ENCODE measurements at places on chromosomes 3 and 15.

DNA sequence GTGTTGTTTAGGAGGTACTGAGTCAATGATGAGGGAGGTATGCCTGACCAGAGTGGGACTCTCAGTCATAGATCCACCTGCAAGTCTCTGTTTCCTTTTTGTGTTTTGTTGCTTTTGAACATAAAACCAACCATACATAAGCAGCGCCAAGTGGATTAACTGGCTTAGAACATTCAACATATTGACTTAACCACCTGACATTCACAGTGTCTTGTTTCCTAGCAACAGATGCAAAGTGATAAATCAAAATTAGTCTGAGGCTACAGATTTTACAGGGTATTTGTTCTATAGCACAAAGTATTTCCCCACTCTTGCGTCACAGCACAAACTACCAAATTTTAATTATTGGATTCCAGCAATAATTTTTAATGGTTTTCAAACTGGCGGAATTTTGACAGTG is 283.8 kb downstream of the BBX start:
- DNase-seq = no peak

- DNase-seq = no peak
These were observed 30.8 kb downstream of the LRRC28 start for GRCh38 chr15:99282121-99282520.

GRCh38 chr3:170421111-170421641 is 2.5 kb downstream of the CLDN11 start:
- no peak for DNase-seq

DNA sequence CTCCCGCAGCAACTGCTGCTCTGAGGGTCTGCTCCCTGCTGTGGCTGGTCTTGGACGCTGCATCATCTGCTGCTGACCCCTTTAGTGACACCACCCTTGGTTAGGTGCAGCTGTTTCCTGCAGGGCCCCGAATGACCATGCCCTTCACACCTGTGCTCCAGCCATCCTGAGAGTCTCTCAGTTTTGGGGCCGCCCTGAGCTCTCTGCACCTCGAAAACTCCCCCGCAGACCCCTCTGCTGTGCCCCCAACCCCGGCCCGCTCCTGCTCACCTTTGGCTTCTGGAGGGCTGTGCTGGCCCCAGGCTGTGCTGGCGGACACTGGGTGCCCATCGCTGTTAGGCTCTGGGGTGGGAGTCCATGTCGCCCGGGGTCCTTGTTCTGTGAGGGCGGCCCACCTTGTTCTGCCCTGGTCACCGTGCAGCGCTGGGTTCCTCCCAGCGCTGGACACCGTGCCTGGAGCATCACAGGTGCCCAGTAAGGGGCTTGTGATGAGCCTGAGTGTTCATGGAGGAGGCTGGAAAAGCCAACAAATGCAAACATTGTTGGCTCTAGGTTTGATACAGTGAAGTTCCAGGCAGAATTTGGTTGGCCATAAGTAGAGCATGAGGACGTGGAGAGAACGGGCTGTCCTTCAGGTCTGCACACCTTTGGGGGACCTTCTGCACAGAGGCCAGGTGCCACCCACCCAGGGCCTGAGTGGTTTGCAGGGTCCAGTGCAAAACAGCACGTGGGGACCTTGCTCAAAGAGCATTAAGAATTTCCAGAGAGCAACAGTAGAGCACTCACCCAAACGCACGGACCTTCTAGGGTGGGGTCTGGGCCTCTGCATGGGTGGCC is 12.3 kb downstream of the ABTB1 start:
- no peak for DNase-seq

DNA sequence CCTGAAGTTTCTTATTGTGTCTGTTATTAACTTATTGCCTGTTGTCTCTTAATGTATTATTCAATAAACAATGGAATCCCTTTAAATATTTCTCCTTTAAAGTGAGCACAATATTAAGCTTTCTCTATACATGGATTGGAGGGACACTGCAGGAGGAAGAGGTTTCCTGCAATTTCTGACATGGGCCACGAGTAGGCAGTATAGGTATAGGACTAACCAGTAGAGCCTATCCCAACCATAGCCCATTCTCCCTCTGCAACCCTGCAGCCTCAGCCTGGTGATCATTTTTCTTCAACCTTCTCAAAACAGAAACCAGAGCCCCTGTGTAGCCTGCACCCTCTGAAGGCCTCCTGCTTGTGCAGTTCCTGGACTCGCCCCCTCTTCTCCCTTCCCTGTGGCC is 124.8 kb downstream of the NEK10 start:
- DNase-seq = no peak

GRCh38 chr3:50567011-50567385 is 549 bp downstream of the C3orf18 start:
- DNase-seq = no peak

GRCh38 chr3:171932153-171932611 is 89.0 kb downstream of the TMEM212 start:
- DNase-seq = no peak

GRCh38 chr15:92840149-92840548 is 60.0 kb upstream of the CHD2 start:
- no peak for DNase-seq

DNA sequence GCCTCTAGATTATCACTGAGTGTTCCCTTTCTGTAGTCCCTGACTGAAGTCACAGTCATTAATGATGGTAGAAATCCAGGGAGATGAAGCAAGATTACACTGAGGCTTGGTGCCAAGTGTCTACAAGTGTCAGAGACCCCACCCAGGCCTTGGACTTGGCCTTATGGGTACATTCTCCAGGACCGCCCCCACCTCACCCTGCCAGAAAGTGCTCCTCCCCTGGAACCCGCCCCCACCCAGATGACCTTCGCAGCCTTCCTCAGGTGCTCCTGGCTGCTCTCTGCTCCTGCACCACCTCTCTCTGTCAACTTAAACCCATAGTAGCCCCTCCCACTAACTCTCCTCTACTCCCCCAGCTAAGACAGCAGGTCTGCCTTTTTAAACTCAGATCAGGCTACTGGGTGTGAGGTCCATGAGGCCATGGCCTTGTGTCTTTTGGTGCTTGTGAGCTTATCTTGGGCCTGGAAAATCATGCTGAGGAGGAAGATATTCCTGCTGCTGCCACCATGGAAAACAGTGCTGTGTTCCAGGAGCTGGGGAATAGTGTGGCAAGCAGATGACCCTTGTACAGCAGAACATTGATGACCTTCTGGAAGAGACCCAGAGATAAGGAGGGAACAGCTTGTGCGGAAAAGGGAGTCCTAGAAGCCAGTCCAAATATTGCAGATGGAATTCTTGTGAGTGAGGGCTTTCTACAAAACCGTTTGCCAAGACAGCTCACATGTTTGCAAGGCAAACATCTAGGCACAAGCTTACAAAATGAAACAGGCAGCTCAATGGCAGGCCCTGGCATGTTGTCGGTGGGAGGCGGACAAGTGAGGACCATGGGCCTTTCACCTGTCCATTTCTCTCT is 40.3 kb upstream of the NDUFB4 start:
- DNase-seq = no peak
